ENCODE measurements at places on chromosomes 6 and 20. TPM values are rescaled to one million over a fixed set of nuclear protein-coding genes. Genes with fewer than 3 reads are reported as not detected.
A peak's percentile ranks its signal among the peaks of the same experiment; 100 is the strongest.

C6orf163 gene
- 1.5 TPM for total RNA-seq

RBPJL gene
- not detected for total RNA-seq

HUS1B gene
- total RNA-seq = 0.47 TPM

DST gene
- 285 TPM for total RNA-seq

SLC22A16 gene
- not detected for total RNA-seq

OTOR gene
- total RNA-seq = not detected

RCAN2 gene
- total RNA-seq = 210 TPM

HEY2 gene
- total RNA-seq = 2.7 TPM

CD93 gene
- total RNA-seq = 51.6 TPM

GRCh38 chr20:2729251-2729713 lies 36.7 kb downstream of the EBF4 start:
- no peak for DNase-seq

DNA sequence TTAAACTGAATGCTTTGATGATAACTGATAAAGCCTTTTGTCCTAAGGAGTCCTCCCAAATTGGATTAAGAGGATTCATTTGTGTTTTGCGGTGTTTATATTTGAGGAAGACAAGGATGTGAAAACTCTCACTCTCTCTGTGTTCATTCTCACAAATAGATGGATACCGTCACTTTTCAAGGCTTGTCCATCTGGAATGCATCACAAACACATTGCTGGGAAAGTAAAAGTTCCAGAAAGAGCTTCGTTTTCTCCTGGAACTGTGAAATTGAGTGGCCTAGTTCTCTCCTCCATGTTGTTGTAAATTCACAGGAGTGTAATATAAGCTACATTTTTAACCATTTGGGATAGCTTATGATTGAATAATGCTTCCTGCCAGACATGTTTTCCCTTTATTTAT lies 581.6 kb upstream of the FLRT3 start:
- DNase-seq = no peak

- DNase-seq = no peak
Observed at GRCh38 chr6:163667372-163668060, 253.0 kb downstream of the QKI start.

DNA sequence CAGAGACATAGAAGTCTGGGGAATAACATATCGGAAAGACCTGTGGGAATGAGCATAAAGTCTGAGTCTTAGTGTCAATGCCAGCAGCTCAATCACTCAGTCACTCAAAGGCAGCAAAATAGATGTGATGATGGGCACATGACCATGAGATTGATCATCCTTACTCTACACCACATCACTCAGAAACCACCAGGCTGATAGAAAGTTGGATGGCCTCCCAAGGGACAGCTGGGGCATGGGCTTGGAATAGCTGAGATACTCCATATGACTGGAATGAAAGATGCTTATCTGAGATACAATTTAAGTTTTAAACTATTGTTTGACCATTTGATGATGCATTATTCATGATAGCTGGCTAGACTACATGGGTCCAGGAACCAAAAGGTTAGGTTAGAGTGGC lies 80.9 kb upstream of the F13A1 start:
- DNase-seq = no peak

DNA sequence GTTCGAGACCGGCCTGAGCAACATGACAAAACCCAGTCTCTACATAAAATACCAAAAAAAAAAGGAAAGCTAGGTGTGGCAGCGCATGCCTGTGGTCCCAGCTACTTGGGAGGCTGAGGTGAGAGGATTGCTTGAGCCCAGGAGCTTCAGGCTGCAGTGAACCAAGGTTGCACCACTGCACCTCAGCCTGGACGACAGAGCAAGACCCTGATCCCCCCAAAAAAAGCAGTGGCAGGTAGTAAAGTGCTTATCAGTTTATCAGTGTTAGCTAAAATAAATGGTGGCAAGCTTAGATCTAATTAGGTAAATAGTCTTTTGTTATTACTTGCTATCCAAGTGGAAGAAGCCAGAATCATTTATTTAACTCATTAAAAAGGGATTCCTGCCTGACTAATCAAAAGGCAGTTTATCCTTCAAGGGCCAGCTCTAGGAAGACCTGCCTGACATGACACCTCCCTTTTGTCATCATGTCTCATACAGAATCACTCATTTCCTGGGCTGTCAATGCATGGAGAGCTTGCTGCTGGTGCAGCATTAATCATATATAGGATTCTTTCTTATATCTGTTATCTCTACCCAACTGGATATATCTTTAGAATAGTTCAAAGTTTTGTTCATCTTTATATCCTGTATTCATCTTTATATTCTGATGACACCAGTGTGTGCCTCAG lies 9.6 kb downstream of the DSTN start:
- DNase-seq = no peak

- no peak for DNase-seq
Observed at GRCh38 chr6:161829291-161829729, 555.4 kb upstream of the AGPAT4 start.

DNA sequence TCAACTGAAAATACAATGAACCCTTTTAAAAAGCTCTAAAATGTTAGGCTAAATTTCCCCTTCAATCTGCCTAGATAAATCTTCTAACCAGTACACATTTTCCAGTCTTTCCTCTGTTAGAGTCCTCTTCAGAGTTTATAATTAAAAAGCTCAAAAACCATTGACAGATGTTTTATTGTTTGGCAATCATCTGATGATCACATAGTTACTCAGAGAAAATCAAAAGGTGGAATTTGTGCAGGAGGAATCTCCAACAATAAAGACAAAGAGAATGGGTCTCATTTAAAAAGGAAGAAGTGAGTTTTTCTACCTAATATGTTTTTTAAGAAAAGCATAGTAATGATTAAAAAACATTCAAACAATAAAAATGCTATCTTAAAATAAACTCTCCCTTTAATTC lies 3.1 kb downstream of the TRAPPC3L start:
- DNase-seq = no peak

GRCh38 chr6:2543321-2543720 lies 207.4 kb downstream of the MYLK4 start:
- peak; percentile 28 for DNase-seq

- no peak for DNase-seq
Observed at GRCh38 chr6:24936641-24937317, 1.0 kb upstream of the RIPOR2 start.

GRCh38 chr20:45322952-45323383 lies 14.9 kb upstream of the MATN4 start:
- DNase-seq = peak; percentile 78

DNA sequence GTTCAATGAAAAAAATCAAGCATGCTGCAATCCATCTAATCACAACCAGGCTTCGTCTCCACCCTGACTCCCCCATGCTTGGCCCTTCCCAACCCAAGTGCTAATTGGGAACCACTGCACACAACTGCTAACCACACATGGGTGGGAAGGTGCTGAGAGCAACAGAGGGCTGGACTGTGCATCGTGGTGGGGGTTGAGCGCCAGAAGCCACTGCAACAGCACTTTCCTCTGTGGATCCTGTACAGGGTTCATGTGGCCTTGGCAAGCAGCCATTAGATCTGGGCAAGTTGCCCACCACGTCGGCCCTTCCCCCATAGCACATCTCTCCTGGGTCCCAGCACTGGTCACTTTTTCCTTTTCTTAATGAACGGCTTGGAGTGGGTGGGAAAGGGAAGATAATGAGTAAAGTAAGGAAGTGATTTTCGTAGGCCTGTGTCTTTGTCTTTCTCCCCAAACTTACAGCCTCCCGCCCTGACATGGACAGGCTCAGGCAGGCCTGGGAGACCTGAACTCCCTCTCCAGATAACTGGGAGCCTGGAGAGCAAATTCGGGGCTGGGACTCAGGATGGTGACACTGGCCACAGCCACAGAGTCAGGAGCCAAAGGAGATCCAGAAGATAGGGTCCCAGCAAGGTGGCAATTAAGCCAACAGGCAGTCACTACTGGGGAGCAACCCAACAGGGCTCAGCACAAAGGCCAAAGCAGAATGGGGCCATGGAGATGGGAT lies 34.4 kb upstream of the MRPS10 start:
- DNase-seq = peak; percentile 73

DNA sequence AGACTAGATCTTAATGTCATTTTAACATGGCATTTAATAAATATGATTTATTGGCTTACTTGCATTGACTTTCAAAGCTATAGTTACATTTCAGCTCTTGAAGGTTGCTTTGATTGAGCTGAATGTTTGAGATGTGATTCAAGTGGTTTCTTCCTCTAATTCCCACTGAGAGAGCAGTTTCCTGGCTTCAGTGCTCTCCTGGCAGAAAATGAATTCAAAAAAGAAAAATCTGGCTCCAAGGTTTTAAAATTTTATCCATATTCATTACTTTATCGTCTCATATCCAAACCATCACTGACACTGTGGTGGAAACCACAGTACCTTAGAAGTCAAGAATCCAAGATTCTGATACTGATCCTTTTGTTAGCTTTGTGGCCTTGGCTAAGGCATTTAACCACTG lies 263.1 kb upstream of the HSF2 start:
- no peak for DNase-seq

All from right atrium auricular region (tissue), 2 donors.